ENCODE measurements at places on chromosomes 2 and 18.
A peak's percentile ranks its signal among the peaks of the same experiment; 100 is the strongest.

DNA sequence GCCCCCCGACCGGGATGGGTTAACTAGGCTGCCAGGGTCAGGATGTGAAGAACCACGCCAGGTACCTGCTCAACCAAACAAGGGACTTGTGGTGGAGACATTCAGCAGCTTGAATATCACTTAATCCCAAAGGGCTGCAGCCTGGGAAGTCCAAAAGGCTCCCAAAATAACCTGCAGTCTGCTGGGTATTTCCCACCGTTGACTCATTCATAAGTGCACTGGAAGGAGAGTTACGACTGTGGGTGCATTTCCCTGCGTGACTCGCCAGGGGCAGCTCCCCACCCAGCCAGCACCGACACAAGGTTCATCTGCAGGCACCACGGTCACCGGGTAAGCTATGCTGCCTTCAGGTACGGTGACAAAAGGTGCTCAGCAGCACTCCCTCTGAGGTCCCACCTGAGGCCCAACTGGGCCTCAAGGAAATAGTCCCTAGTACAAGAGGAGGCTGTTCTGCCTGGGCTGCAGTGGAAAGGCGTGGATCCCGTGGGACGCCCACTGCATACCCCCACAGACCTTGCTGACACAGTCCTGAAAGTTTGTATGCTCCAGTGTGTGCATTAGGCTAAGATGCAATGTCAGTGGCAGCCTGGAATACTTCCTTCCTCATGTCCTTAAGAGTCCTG is 86.5 kb downstream of the UXS1 start:
- no peak for DNase-seq
- no peaks in the 10 kb centered on the region for H3K27me3 ChIP-seq
- no peaks in the 10 kb centered on the region for H3K4me1 ChIP-seq
- peaks cover 68% of the 10 kb centered on the region for H3K36me3 ChIP-seq

DNA sequence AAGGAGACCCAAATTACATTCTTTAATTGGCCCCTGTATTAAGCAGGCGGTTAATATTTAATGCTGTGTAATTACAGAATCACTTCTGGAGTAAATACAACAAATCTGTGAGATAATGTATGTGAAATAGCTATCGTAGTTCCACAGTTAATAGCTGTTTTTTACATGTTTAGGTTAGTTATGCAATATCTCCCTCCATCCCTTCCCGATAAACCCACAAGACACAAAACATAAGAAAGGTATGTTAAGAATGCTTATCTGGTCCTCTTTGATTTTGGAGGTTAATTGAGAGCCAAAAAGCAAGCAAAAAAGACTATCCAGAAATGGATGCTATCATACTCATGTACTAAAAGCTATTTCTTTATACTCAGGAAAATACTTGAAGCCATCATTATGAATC is 49.1 kb downstream of the ZNF638 start:
- H3K27me3 ChIP-seq = no peaks in the 10 kb centered on the region
- no peak overlapping the region for H3K27ac ChIP-seq
- no peaks in the 10 kb centered on the region for H3K4me1 ChIP-seq
- no peak for DNase-seq
- no peak overlapping the region for H3K4me3 ChIP-seq

GRCh38 chr18:56112013-56112749 is 524.2 kb upstream of the TCF4 start:
- no peak for DNase-seq
- H3K36me3 ChIP-seq = no peaks in the 10 kb centered on the region

GRCh38 chr2:54775710-54776109 is 52.2 kb downstream of the EML6 start:
- DNase-seq = no peak
- H3K4me3 ChIP-seq = no peak overlapping the region
- peaks cover 2% of the 10 kb centered on the region for H3K27me3 ChIP-seq
- no peaks in the 10 kb centered on the region for H3K36me3 ChIP-seq
- no peaks in the 10 kb centered on the region for H3K4me1 ChIP-seq

DNA sequence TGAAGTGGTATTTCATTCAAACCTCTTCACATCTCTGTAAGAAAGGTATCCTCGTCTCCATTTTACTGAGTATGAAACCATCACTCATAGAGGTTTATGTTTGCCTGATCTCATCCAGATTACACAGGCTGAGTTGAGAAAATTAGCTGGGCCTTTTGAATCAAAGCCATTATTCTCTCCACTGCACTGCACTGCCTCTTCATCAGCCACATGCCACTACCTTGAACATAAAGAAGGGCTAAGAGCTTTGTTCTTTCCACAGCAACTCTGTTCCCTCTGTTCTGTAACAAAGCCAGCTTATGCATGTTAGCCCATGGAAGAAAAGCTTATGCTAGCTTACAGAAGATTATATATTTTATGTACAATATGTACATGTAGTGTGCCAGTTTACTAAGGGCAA is 362.6 kb upstream of the DLGAP1 start:
- no peak for DNase-seq
- H3K27me3 ChIP-seq = no peaks in the 10 kb centered on the region
- no peak overlapping the region for H3K27ac ChIP-seq
- no peaks in the 10 kb centered on the region for H3K36me3 ChIP-seq
- H3K4me1 ChIP-seq = no peaks in the 10 kb centered on the region

- no peak for DNase-seq
- no peaks in the 10 kb centered on the region for H3K4me1 ChIP-seq
- no peak overlapping the region for H3K4me3 ChIP-seq
- H3K27ac ChIP-seq = no peak overlapping the region
These were observed 539.6 kb downstream of the SATB2 start for GRCh38 chr2:198917926-198918720.

- no peak overlapping the region for H3K27ac ChIP-seq
- H3K27me3 ChIP-seq = no peaks in the 10 kb centered on the region
- H3K36me3 ChIP-seq = peaks cover 14% of the 10 kb centered on the region
- DNase-seq = no peak
- H3K4me1 ChIP-seq = no peaks in the 10 kb centered on the region
- no peak overlapping the region for H3K4me3 ChIP-seq
These were observed 77.8 kb downstream of the CTIF start for GRCh38 chr18:48616484-48617255.

- H3K27ac ChIP-seq = no peak overlapping the region
- no peak for DNase-seq
These were observed 183.1 kb downstream of the C1D start for GRCh38 chr2:67879586-67880290.

- no peak for DNase-seq
- H3K4me3 ChIP-seq = no peak overlapping the region
- H3K36me3 ChIP-seq = no peaks in the 10 kb centered on the region
- H3K27ac ChIP-seq = no peak overlapping the region
- no peaks in the 10 kb centered on the region for H3K4me1 ChIP-seq
These were observed 58.6 kb downstream of the MMADHC start for GRCh38 chr2:149528983-149529382.

- DNase-seq = no peak
- H3K4me1 ChIP-seq = no peaks in the 10 kb centered on the region
- H3K36me3 ChIP-seq = no peaks in the 10 kb centered on the region
These were observed 82.8 kb downstream of the INHBB start for GRCh38 chr2:120428748-120429147.

GRCh38 chr2:202643012-202643858 is 8.5 kb downstream of the FAM117B start:
- no peaks in the 10 kb centered on the region for H3K36me3 ChIP-seq
- DNase-seq = peak; percentile 58
- no peak overlapping the region for H3K4me3 ChIP-seq
- H3K27ac ChIP-seq = peak overlapping the region; percentile 35
- H3K27me3 ChIP-seq = no peaks in the 10 kb centered on the region
- peaks cover 9% of the 10 kb centered on the region for H3K4me1 ChIP-seq

GRCh38 chr2:133986081-133986837 is 267.6 kb upstream of the MGAT5 start:
- H3K4me3 ChIP-seq = no peak overlapping the region
- no peaks in the 10 kb centered on the region for H3K36me3 ChIP-seq
- no peaks in the 10 kb centered on the region for H3K27me3 ChIP-seq
- peaks cover 3% of the 10 kb centered on the region for H3K4me1 ChIP-seq
- DNase-seq = no peak

DNA sequence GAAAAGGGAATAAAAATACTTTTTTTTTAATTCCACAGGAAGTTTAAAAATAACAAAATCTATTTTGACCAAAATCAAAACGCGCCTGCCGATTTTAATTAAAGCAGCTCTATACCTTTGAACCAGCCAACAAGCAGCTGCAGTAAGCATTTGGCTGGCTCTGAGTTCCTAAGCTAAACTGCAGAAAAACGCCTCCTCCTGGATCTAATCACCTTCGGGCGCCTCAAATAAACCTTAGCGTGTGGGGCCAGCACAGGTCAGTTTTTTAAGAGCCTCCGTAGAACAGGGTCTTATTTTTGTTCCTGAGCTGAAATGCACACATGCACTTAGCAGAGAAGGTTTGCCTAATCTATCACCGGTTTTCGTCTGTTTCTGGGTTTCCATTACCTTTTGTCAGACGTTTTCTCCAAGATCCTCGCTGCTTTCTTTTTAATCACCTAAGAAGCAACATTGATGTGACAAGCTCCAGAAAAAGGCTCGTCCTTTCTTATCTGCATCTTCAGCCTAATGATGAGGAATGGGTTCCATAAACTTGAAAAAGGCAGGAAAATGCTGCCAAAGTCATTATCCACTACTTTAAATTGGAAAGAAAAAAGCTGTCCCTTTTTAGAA is 64.7 kb upstream of the HNRNPA3 start:
- no peak overlapping the region for H3K27ac ChIP-seq
- no peak overlapping the region for H3K4me3 ChIP-seq
- H3K36me3 ChIP-seq = no peaks in the 10 kb centered on the region
- H3K4me1 ChIP-seq = no peaks in the 10 kb centered on the region

- H3K36me3 ChIP-seq = no peaks in the 10 kb centered on the region
- H3K27ac ChIP-seq = no peak overlapping the region
- H3K27me3 ChIP-seq = no peaks in the 10 kb centered on the region
- no peak for DNase-seq
These were observed 167.9 kb upstream of the SPATS2L start for GRCh38 chr2:200138391-200139124.

DNA sequence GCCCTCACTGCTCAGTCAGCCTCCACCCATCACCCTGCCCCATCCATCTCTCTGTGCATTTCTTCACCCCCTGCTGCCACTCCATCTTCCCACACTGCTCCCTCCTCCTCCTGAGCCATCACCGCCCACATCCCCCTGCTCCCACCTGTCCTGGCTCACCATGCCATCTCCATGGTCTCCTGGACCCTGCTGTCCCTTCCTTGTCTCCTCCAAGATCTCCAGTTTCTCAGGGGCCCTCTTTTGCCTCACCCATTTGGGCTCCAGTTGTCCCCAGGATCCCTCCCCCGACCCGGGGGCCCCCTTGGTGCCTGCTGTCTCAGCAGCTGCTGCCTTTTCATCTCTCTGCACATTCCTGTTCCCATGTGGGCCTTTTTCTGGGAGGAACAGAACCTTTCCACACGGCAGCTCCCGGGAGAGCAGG is 10.6 kb downstream of the SPEG start:
- H3K27me3 ChIP-seq = peaks cover 81% of the 10 kb centered on the region
- DNase-seq = no peak
- H3K27ac ChIP-seq = peak overlapping the region; percentile 26
- peaks cover 13% of the 10 kb centered on the region for H3K4me1 ChIP-seq
- H3K36me3 ChIP-seq = peaks cover 3% of the 10 kb centered on the region

GRCh38 chr18:61261870-61262269 is 71.4 kb upstream of the CDH20 start:
- no peaks in the 10 kb centered on the region for H3K4me1 ChIP-seq
- no peak overlapping the region for H3K4me3 ChIP-seq
- no peaks in the 10 kb centered on the region for H3K27me3 ChIP-seq
- no peak for DNase-seq
- no peak overlapping the region for H3K27ac ChIP-seq

GRCh38 chr2:290090-290722 is 2.3 kb upstream of the ALKAL2 start:
- no peaks in the 10 kb centered on the region for H3K36me3 ChIP-seq
- H3K4me1 ChIP-seq = peaks cover 11% of the 10 kb centered on the region
- peak overlapping the region; percentile 45 for H3K4me3 ChIP-seq
- no peak overlapping the region for H3K27ac ChIP-seq
- peaks cover 26% of the 10 kb centered on the region for H3K27me3 ChIP-seq

- no peak overlapping the region for H3K4me3 ChIP-seq
- DNase-seq = no peak
- H3K27ac ChIP-seq = no peak overlapping the region
These were observed 297.2 kb upstream of the FIGN start for GRCh38 chr2:164032995-164033394.

GRCh38 chr2:39432701-39433100 is 4.4 kb downstream of the MAP4K3 start:
- H3K27me3 ChIP-seq = no peaks in the 10 kb centered on the region
- no peak overlapping the region for H3K4me3 ChIP-seq

- H3K4me3 ChIP-seq = no peak overlapping the region
- H3K36me3 ChIP-seq = no peaks in the 10 kb centered on the region
- H3K27ac ChIP-seq = no peak overlapping the region
- H3K27me3 ChIP-seq = peaks cover 2% of the 10 kb centered on the region
These were observed 28.6 kb upstream of the POU3F3 start for GRCh38 chr2:104825124-104825865.

GRCh38 chr2:5926871-5927512 is 234.8 kb downstream of the SOX11 start:
- no peak overlapping the region for H3K27ac ChIP-seq
- no peak for DNase-seq
- no peak overlapping the region for H3K4me3 ChIP-seq
- no peaks in the 10 kb centered on the region for H3K4me1 ChIP-seq
- H3K27me3 ChIP-seq = no peaks in the 10 kb centered on the region

GRCh38 chr18:7812431-7813063 is 245.4 kb downstream of the PTPRM start:
- H3K27me3 ChIP-seq = no peaks in the 10 kb centered on the region
- no peaks in the 10 kb centered on the region for H3K4me1 ChIP-seq
- no peak for DNase-seq
- H3K27ac ChIP-seq = no peak overlapping the region

- H3K27ac ChIP-seq = no peak overlapping the region
- no peak overlapping the region for H3K4me3 ChIP-seq
- peaks cover 21% of the 10 kb centered on the region for H3K4me1 ChIP-seq
These were observed 26.6 kb upstream of the PLB1 start for GRCh38 chr2:28469304-28469703.

GRCh38 chr2:89842180-89842908 is 1150.9 kb downstream of the RPIA start:
- no peaks in the 10 kb centered on the region for H3K4me1 ChIP-seq
- H3K4me3 ChIP-seq = no peak overlapping the region
- H3K27ac ChIP-seq = no peak overlapping the region
- DNase-seq = no peak
- H3K36me3 ChIP-seq = no peaks in the 10 kb centered on the region

GRCh38 chr2:39710807-39711206 is 45.1 kb downstream of the TMEM178A start:
- H3K4me1 ChIP-seq = no peaks in the 10 kb centered on the region
- no peaks in the 10 kb centered on the region for H3K27me3 ChIP-seq
- H3K4me3 ChIP-seq = no peak overlapping the region

DNA sequence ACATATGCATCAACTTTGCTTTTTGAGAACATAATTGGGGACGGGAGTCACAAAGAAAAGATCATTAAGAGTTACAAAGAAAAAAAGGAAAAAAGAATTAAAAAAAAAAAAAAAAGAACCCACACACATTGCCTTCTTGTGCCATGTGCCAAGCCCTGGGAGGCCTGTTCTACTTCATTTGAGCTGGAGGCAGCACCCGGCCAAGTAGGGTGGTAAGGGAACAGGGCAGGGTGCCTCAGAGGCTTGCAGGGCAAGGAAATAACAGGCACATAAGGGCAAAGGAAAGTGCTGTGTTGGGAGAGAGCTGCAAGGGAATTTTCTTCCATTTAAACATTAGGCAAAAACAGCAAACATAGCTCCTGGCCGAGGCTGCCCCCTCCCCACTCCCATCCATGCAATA is 418.0 kb downstream of the TMEM182 start:
- DNase-seq = no peak
- H3K27me3 ChIP-seq = no peaks in the 10 kb centered on the region
- H3K27ac ChIP-seq = no peak overlapping the region
- no peaks in the 10 kb centered on the region for H3K36me3 ChIP-seq

Measured in large intestine (tissue), 12 donors.